Astrocyte of the spinal cord (primary cell): ENCODE measurements at places on chromosomes 7 and 10.

- DNase-seq, result no peak
These were observed 36.3 kb downstream of the FOXL3 start for GRCh38 chr7:326273-326672.

GRCh38 chr10:125700355-125700911, 17.5 kb upstream of the TEX36 start:
- peak; percentile 33 for DNase-seq

GRCh38 chr10:119131512-119132240, 27.8 kb downstream of the DENND10 start:
- peak; percentile 46 for DNase-seq

DNA sequence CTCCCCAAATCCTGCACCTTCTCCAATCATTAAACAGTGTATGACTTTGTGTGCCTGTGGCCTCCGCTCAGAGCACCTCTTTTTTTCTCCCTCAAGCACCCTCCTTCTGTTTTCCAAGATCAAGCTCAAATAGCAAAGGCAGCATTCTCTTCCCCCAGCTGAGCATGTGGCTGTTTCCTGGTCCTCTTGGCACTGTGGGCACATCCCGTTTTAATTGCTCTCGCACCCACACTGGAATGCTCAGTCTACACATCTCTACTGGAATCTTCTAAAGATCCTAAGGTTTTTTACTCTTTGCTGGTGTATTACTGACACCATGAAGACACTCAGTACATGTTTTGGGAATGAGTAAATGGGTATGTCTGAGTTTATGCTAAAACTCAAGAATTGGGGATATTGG, 107.4 kb downstream of the WDFY4 start:
- no peak for DNase-seq

DNA sequence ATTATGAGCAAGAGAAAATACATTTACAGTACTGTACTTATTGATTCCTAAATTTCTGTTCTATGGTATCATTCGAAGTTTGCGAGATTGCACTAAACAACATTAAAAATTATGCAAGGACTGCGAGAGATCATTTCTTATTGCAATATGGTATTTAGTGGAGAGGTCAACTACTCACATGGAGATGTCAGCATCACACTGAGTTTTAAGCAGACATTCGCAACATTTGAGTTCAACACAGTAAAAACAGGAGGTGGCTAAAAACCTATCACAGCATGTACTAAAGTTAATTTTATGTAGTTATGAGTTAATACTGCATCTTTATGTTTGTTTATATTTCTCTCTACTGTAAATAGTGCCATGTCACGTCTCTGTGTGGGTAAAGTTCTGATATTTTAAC, 53.5 kb downstream of the JMJD1C start:
- DNase-seq, result no peak

DNA sequence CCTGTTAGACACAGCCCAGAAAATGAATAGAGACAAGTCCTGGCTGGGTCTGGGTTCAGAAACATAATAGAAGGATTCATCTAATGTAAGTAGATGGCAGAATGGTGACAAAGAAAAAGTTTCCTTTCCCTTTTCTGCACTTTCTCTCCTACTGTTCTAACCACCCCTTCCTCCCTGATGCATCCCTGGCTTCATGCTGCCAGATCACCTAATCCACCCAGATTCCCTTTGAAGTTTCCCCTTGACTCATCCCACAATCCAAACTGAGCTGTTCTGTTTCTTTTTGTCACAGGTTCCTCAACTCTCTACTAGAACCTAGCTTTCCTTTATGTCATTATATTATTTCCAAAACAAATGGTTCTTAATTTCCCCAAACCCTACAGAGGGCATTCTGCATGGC, 1.1 kb upstream of the MACC1 start:
- DNase-seq, result no peak

- peak; percentile 65 for DNase-seq
These were observed 41.4 kb downstream of the CAMK1D start for GRCh38 chr10:12390733-12391132.

DNA sequence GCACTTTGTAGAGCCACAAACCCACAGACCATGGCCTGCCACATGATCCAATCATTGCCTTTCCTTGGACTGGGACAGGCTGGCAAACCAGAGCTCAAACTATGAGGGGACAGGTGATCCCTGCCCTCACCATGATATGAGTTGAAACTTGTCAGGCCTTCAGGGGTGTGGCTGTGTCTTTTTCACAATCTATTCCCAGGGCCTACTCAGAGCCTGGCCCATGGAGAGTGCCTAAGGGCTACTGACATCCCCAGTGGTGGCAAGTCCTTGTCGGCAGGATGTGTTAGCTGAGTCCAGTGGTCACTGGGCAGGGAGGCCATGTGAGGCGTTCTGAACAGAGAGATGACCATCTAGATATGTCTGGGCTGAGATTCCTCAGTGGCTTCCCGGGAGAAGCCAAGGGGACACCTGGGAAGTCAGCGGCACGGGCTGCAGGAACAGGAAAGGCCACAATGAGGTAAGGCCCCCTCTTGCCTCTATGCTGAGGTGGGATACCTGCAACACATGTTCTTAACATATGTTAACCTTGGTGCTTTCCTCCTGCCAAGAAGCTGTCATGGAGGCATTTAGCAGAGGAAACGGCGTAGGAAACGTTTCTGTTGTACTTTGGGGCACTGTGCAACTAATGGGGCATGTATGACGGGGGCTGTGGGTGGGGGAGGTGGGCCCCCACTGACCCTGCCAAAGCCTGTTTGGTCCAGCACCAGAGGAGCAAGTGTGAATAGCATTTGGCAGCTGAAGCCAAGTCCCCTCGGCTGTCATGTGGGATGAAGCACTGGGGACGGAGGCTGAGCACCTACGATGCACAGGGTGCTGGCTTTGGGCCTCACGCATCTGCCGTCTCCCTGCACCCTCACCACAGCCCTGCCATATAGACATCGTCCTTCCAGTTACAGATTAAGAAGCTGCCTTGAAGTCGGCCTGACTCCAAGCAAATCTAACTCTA, 384.0 kb downstream of the RPS24 start:
- no peak for DNase-seq

DNA sequence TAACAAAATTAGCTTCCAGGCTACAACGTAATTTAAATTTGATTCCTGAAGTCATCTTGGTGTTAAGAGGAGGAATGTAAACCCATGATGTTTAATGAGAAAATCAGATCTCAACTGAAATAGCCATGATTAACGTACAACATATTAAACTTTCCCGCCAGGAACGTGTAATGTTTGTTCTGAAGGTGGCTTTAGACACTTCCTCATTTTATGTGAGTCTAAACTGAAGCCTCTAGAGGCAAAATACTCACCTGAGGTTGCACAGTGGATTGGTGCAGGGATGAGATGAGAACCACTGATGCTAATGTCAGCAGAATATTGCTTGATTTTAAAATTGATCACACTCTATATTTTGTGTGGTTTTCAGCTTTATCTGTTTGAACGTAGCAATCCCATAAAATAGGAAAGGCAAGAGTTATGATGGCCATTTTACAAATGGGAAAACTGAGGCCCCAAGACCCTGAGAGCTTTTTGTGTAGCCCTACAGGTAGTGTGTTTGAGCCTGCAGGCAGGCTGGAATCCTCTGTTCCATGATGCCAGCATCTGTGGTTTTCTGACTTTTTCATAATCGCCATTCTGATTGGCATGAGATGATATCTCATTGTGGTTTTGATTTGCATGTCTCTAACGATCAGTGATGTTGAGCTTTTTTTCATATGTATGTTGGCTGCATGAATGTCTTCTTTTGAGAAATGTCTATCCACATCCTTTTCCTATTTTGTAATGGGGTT, 243.7 kb upstream of the BMPER start:
- no peak for DNase-seq

- no peak for DNase-seq
These were observed 860 bp upstream of the WDR86 start for GRCh38 chr7:151410405-151411390.

- no peak for DNase-seq
These were observed 364.6 kb downstream of the PAXIP1 start for GRCh38 chr7:154638286-154638685.

DNA sequence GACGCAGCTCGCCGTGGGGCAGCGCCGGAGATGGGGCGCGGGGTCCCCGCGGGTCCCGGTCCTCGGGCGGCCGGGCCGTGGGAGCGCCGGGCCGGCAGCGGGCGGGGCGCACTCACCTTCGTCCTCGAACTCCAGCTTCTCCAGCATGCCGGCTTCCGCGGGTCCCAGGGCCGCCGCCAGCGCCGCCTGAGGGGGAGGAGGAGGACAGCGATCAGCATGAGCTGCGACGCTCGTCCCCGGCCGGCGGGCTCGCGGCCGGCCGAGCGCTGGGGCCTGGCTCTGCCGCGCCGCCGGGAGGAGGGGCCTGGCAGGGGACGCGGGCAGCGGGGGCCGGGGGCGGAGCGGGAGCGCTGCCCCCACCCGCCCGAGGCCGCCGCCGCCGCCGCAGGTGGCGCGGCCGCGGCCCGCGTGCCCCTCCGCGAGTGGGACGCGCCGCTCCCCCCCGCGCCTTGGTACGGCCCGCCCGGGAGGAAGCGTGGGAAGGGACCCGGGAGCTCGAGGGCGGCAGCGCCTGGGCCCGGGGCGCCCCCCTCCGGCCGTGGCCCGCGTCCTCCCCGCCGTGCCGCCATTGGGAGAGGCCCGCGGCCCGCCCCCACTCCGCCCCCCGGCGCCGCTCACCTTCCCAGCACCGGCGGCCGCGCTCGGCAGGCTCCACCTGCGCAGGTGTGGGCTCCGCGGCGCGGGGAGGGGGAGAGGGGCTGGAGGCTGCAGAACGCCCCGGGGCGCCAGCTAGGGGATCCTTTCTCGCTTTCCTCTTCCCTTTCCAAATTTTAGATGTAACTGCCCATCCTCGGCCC, 112.5 kb upstream of the RHEB start:
- peak; percentile 75 for DNase-seq

DNA sequence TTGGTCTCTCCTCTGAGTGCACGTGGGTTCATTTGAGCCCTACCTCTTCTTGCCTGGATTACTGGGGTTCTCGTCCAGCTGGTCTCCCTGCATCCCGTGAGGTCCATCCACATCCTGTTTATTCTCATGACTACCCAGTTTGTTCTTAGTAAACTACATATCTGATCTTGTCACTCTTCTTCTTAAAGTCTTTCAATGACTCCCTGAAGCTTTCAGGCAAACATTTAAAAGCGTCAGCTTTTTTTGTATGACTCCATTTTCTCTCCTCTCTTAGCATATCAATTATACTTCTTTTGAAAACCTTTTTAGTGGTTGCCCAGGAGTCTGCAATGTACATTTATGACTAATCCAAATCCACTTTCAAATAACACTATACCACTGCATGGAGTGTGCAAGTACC, 7.5 kb downstream of the SFXN2 start:
- DNase-seq, result no peak

DNA sequence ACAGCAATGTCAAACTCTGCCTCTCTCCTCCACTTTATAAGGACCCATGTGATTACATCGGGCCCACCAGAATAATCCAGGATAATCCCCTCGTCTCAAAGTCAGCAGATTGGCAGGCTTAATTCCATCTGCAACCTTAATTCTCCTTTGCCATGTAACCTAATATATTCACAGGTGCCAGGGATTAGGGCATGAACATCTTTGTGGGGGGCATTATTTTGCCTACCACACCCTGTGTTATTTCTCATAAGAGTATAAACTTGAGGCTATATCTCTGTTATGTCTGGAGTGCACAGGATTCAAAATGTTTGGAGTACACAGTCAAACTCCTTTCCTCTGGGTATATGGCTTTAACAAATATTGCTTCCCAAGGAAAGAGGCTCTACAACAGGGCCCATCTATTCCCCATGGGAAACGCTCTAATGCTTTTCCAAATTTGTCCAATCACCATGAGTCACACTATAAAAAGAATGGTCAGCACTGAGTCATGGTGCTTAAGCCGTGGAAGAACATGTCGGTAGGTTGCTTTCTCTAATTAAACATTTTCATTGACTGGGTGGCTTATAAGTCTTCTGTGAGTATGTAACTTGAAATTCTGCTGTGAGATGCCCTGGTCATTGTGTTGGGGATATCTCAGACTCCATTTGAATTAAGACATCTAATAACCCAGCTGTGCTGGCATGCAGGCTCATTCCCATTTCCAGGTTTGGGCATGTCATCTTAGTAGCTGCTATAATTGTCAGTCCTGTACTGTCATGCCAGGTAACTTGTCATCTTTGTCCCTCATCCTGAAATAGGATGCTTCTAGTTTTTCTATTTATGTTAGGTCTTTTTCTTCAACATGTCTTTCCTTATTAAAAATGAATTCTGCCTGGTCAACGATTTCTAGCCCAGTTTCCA, 11.5 kb upstream of the AKR1B10 start:
- DNase-seq, result peak; percentile 90

GRCh38 chr7:20244334-20245120, 27.3 kb upstream of the MACC1 start:
- DNase-seq, result no peak

GRCh38 chr7:91784469-91784868, 96.0 kb downstream of the MTERF1 start:
- DNase-seq, result peak; percentile 62

- DNase-seq, result peak; percentile 83
These were observed 73.8 kb upstream of the PRLHR start for GRCh38 chr10:118669020-118669791.

- no peak for DNase-seq
These were observed 125.7 kb upstream of the NEBL start for GRCh38 chr10:21022821-21023220.

GRCh38 chr7:134995239-134996096, 9.2 kb downstream of the AGBL3 start:
- peak; percentile 40 for DNase-seq

GRCh38 chr10:3196958-3197347, 24.4 kb upstream of the PITRM1 start:
- DNase-seq, result no peak

DNA sequence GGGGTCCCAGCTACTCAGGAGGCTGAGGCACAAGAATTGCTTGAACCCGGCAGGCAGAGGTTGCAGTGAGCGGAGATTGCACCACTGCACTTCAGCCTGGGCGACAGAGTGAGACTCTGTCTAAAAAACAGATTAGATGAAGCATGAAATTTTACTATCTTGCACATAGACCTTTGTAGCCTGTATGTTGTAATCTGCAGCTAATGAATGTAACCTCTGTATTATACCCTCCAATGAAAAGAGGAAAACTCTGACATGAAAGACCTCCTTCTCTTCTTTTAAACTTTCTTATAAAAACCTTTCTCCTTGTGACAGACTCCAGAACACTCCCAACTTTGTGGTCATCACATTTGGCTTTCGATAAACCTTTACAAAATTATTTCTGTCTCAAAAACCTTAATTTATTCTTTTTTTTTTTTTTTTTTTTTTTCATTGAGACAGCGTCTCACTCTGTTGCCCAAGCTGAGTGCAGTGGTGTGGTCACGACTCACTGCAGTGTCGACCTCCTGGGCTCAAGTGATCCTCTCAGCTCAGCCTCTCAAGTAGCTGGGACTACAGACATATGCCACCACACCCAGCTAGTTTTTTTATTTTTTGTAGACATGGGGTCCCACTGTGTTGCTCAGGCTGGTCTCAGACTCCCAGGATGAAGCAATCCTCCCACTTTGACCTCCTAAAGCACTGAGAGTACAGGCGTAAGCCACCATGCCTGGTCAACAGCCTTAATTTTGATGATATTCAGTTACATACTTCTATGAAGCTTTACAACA, 97.4 kb downstream of the SVOPL start:
- DNase-seq, result no peak
